ENCODE measurements at places on chromosomes 7 and 10.
A peak's percentile ranks its signal among the peaks of the same experiment; 100 is the strongest.

DNA sequence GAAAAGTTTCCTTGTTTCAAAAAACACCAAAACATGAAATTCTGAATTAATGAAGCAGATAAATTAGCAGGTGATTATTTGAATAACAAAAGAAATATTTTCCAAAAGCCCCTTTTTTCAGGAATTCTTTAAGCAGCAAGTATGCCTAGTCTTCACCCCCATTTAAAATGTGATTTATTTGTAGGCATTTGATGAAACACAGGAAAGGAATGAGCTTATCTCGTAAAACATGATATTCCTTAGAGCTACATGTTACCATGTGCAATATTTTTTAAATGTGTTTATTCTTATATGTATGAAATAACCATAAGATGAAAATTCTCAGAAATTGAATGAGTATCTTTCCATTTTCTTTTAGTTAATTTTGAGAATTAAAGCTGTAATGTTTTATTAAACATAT lies 106.1 kb downstream of the CHN2 start:
- no peak for DNase-seq
- H3K36me3 ChIP-seq: no peaks in the 10 kb centered on the region
- H3K27ac ChIP-seq: no peak overlapping the region
- no peaks in the 10 kb centered on the region for H3K4me1 ChIP-seq

DNA sequence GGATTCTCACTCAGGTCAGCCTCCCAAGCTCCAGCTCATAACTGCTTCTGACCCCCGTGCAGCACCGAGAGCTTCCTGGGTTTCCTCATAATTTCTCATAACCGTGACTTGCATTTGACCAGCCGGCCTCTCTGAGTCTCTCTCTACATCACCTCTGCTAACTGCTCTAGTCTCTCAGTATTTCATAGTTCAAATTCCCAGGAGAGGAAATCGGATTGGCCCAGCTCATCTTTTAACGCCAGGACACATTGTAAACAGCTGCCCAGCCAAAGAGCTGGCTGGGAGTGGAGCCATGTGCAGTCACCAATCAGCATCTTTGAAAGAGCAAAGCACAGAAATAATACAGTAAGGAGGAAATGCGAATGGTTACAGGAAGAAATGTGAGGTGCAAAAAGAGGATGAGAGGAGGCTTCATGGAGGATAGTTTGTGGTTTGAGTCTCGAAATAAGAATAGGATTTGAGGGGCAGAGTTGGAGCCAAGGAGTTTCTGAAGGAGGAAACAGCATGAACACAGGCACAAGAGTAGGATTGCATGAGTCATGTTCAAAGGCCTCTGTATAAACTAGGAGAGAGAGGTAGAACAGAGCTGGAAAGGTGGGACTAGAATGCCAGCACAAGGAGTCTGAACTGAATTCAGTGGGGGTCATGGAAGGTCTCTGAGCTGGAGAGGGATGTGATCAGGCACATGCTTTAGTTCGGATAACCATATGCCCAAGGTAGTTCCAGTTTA lies 15.2 kb upstream of the LBX1 start:
- peaks cover 14% of the 10 kb centered on the region for H3K36me3 ChIP-seq
- H3K27ac ChIP-seq: no peak overlapping the region
- H3K27me3 ChIP-seq: peaks cover 88% of the 10 kb centered on the region
- H3K4me3 ChIP-seq: no peak overlapping the region

DNA sequence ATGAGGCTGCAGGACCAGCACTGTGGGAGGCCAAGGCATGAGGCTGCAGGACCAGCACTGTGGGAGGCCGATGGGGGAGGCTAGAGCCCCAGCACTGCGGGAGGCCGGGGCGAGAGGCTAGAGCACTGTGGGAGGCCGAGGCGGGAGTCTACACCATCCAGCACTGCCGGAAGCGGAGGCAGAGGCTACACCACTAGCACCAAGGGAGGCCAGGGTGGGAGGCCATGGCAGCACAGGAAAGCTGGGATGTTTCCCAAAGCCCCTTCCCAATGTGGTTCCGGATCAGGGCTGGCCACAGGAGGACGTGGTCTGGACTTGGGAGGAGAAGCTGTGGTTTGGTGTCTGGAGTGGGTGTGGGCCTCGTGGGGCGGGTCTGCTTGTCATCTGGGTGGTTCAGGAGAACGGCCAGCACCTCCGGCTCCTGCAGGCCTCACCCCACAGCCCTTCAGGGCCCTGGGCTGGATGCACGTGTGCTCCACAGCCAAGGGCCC lies 43.6 kb downstream of the PDGFA start:
- no peak overlapping the region for H3K4me3 ChIP-seq
- H3K27me3 ChIP-seq: peaks cover 4% of the 10 kb centered on the region
- no peaks in the 10 kb centered on the region for H3K4me1 ChIP-seq

DNA sequence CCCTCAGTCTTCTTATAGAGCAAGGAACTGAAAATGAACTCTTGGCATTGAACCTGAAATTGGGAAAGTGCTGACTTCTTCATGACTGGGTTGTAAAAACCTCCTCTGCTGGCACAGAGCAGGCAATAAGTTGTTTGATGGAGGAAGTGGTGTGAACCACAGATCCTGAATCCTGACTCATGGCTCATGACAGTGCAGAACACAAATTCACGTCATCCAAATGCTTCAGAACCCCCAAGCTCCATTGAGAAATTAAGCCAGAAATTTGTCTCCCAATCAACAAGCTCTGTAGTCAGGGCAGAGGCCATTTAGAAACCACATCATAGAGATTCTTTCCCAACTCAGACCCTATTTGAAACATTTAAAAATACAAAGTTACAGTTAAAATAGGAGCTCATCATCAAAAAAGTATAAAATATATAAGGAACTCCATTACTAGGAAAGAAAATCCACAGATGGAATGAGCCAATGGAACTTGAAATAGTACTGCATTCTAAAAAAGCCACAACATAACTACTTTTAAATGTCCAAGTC lies 10.3 kb upstream of the STK17A start:
- no peak overlapping the region for H3K27ac ChIP-seq
- H3K36me3 ChIP-seq: no peaks in the 10 kb centered on the region
- peaks cover 5% of the 10 kb centered on the region for H3K27me3 ChIP-seq

GRCh38 chr7:100856871-100857282 lies 4.4 kb downstream of the SLC12A9 start:
- H3K4me3 ChIP-seq: no peak overlapping the region
- H3K4me1 ChIP-seq: peaks cover 38% of the 10 kb centered on the region
- H3K27ac ChIP-seq: peak overlapping the region; percentile 9
- peaks cover 3% of the 10 kb centered on the region for H3K36me3 ChIP-seq
- no peaks in the 10 kb centered on the region for H3K27me3 ChIP-seq
- no peak for DNase-seq

DNA sequence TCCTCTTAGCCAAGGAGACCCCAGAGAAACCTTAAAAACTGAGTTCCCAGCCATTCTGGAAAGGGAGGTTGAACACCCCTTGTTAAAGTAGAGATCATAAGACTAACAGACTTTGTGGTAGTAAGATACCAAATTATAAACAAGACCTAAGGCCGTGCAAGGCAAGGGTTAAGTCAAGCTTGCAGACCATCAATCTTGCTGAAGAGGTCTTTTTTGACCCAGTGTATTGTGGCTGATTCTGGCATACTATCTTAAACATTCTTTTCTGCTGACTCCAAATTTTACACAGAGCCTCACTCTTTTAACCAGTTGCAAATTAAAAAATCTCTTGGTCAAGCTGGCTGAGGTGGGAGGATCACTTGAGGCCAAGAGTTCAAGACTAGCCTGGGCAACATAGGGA lies 1.2 kb upstream of the TBRG4 start:
- peak overlapping the region; percentile 97 for H3K27ac ChIP-seq
- DNase-seq: no peak
- peaks cover 7% of the 10 kb centered on the region for H3K27me3 ChIP-seq
- peaks cover 3% of the 10 kb centered on the region for H3K36me3 ChIP-seq
- peak overlapping the region; percentile 43 for H3K4me3 ChIP-seq

GRCh38 chr10:42149027-42149700 lies 489.2 kb downstream of the ZNF33B start:
- no peaks in the 10 kb centered on the region for H3K27me3 ChIP-seq
- no peak overlapping the region for H3K4me3 ChIP-seq
- H3K36me3 ChIP-seq: no peaks in the 10 kb centered on the region
- no peaks in the 10 kb centered on the region for H3K4me1 ChIP-seq
- peak; percentile 10 for DNase-seq
- H3K27ac ChIP-seq: no peak overlapping the region

DNA sequence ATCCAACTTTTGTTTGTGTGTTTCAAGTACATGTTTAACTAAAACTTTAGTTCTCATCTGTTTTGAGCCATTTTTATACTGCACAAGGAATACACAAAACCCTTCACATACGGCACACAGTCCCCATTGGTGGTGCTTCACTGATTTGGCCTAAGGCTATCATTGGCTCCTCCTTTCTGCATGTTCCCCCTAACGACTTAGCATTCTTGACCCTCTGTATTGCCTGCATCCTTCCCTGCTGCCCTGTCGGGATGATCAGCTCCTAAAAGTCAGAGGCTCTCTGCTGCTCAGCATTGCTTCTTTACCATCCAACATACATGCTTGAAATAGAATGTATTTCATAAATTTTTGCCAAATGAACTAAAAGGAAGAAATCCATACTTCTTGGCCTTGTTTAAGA lies 111.4 kb upstream of the ABCB5 start:
- H3K27ac ChIP-seq: no peak overlapping the region
- H3K36me3 ChIP-seq: no peaks in the 10 kb centered on the region
- no peak for DNase-seq

- peaks cover 27% of the 10 kb centered on the region for H3K27me3 ChIP-seq
- no peak overlapping the region for H3K27ac ChIP-seq
- no peaks in the 10 kb centered on the region for H3K36me3 ChIP-seq
Observed at GRCh38 chr10:77244286-77244685, 393.3 kb downstream of the KCNMA1 start.

GRCh38 chr7:142499635-142500034 lies 241.8 kb upstream of the PRSS58 start:
- H3K4me3 ChIP-seq: peak overlapping the region; percentile 67
- H3K27me3 ChIP-seq: no peaks in the 10 kb centered on the region
- H3K4me1 ChIP-seq: peaks cover 25% of the 10 kb centered on the region
- peaks cover 3% of the 10 kb centered on the region for H3K36me3 ChIP-seq
- H3K27ac ChIP-seq: peak overlapping the region; percentile 94

DNA sequence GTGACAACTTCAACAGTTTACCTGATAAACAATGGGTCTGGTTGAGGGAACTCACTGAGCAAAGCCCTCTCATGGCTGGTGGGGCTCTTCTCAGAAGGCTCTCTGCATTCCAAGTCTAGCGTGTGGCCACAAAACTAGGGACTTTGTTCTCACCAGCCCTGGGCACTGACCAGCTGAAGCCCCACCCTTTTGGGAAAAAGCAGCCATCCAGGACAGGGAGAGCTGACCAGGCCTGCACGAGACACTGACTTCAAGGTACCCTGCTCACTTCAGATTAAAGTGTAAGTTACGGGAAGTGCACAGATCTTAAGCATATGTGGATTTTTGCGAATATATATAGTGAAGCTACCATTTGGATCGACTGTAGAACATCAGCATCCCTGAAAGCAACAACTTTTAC lies 67.4 kb upstream of the LRRC4 start:
- peaks cover 8% of the 10 kb centered on the region for H3K4me1 ChIP-seq
- no peak for DNase-seq
- H3K27me3 ChIP-seq: no peaks in the 10 kb centered on the region
- H3K4me3 ChIP-seq: no peak overlapping the region
- peaks cover 9% of the 10 kb centered on the region for H3K36me3 ChIP-seq
- H3K27ac ChIP-seq: no peak overlapping the region

DNA sequence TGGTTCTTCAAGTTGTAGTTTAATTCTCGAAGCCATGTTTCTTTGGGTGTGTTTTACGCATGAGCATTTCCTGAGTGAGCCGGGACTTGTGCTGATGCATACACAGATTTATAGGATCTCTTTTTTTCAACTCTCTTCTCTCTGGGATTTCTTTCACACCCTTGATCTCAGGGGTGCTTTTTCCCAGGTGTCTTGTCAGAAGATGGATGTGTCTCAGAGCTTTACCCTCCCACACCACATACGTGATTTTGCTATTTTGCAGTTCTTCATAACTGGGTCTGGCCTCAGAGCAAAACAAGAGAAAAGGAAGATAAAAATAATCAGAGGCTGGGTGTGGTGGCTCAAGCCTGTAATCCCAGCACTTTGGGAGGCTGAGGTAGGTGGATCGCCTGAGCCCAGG lies 177.0 kb downstream of the CAMK1D start:
- H3K27ac ChIP-seq: no peak overlapping the region
- peaks cover 5% of the 10 kb centered on the region for H3K4me1 ChIP-seq
- H3K36me3 ChIP-seq: no peaks in the 10 kb centered on the region
- H3K4me3 ChIP-seq: no peak overlapping the region
- H3K27me3 ChIP-seq: no peaks in the 10 kb centered on the region

- peaks cover 26% of the 10 kb centered on the region for H3K4me1 ChIP-seq
- no peak overlapping the region for H3K4me3 ChIP-seq
- DNase-seq: no peak
Observed at GRCh38 chr7:114988026-114988425, 66.1 kb downstream of the MDFIC start.

- H3K4me1 ChIP-seq: peaks cover 13% of the 10 kb centered on the region
- peak overlapping the region; percentile 5 for H3K4me3 ChIP-seq
- H3K36me3 ChIP-seq: no peaks in the 10 kb centered on the region
- peaks cover 28% of the 10 kb centered on the region for H3K27me3 ChIP-seq
- no peak overlapping the region for H3K27ac ChIP-seq
Observed at GRCh38 chr10:125064681-125065492, 95.5 kb downstream of the CTBP2 start.

DNA sequence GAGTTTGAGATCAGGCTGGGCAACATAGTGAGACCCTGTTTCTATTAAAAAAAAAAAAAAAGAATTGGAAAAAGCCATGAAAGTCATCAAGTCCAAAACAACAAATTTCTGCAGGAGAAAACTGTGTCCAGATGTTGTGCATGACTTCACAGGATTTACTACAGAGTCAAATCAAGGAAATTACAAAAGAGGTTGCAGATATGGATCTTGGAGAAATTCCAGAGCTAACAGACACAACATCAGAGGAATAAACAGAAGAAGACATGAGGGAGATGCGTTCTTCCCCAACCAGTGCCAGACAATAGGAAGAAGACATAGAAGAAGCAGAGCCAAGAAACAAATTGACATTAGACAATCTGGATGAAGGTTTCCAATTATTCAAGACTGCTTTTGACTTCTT lies 24.3 kb upstream of the KCNIP2 start:
- H3K27ac ChIP-seq: no peak overlapping the region
- H3K36me3 ChIP-seq: no peaks in the 10 kb centered on the region
- H3K27me3 ChIP-seq: no peaks in the 10 kb centered on the region
- no peak overlapping the region for H3K4me3 ChIP-seq
- peaks cover 5% of the 10 kb centered on the region for H3K4me1 ChIP-seq

DNA sequence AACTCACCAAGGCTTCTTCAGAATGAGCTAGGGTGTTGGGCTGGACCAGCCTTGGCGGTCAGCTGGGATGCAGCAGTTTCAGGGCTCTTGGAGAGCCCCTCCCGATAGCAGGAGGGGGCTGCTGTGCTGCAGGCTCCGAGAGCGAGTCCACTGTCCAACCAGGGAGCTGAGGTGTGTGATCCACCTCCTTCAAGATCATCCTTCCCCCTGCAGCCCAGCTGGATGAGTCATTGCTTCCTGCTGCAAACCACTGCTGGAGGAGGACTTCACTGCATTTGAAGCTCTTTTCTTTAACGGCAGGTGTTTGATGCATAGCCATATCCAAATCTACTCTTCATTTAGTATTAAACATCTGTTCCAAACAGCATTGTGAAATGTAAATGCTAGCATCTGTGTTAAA lies 54.2 kb upstream of the EBF3 start:
- no peaks in the 10 kb centered on the region for H3K36me3 ChIP-seq
- H3K4me3 ChIP-seq: no peak overlapping the region
- no peaks in the 10 kb centered on the region for H3K4me1 ChIP-seq
